ENCODE measurements at places on chromosomes 2 and 18.
A peak's percentile ranks its signal among the peaks of the same experiment; 100 is the strongest.

DNA sequence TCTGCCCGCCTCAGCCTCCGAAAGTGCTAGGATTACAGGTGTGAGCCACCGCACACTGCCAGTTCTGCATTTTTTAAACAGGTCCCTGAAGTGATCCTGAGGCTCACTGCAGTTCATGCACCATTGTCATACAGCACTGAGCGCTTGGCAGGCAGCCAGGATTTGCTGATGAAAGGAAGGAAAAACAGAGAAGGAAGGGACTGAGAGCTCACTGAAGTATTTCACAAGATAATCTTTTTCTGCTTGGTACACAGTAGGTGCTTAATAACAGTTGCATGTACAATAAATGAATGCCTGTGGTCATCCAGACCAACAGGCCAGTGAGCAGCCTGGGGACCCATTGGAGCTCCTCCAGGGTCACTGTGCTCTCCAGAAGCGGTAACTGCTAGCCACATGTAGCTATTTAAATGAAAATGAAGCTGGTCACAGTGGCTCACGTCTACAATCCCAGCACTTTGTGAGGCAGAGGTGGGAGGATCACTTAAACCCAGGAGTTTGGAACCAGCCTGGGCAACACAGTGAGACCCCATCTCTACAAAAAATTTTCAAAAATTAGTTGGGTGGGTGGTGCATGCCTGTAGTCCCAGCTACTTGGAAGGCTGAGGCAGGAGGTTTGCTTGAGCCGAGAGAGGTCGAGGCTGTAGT, 33.1 kb upstream of the SMAD7 start:
- no peaks in the 10 kb centered on the region for H3K36me3 ChIP-seq
- no peak overlapping the region for H3K27ac ChIP-seq
- H3K4me3 ChIP-seq, result no peak overlapping the region
- H3K27me3 ChIP-seq, result no peaks in the 10 kb centered on the region
- no peak for DNase-seq

DNA sequence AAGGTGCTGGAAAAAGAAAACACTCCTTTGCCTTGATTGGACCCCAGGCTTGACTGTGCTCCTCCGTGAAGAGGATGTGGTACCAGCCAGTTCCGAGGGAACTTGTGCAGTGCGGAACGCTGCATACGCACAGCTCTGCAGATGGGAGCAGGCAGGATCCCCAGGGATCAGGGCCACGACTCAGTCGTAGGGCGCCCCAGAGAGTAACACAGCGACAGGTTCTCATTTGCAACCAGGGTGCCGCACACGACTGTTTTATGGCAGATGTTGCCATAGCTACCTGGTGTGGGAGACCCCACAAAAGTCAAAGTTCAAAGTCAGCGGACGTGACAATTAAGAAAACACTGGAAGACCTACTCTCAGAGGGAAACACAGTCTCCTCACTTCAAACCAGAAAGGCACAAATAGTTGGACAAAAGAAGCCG, 779 bp downstream of the MALL start:
- peaks cover 18% of the 10 kb centered on the region for H3K27me3 ChIP-seq
- H3K27ac ChIP-seq, result peak overlapping the region; percentile 54
- H3K4me1 ChIP-seq, result peaks cover 10% of the 10 kb centered on the region
- no peak for DNase-seq
- no peak overlapping the region for H3K4me3 ChIP-seq

DNA sequence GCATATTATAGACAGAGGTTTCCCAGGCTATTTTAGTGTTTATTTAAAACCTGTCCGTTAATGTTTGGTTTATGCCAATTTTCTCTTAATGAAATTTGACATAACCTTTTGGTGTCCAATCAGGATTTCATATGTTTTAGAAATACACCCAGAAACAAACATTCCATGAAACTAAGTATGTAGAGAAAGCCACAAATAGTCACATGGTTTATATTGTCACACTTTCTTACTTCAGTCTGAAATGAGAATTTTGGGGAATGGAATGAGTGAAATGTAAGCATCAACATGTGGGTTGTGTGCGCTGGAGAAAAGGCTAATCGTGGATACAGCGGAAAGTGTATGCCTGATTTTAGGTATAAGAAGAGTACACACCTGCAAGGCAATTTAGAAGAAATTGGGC, 277.0 kb upstream of the RAB12 start:
- H3K4me3 ChIP-seq, result no peak overlapping the region
- no peak overlapping the region for H3K27ac ChIP-seq
- no peak for DNase-seq
- no peaks in the 10 kb centered on the region for H3K4me1 ChIP-seq
- H3K36me3 ChIP-seq, result no peaks in the 10 kb centered on the region
- no peaks in the 10 kb centered on the region for H3K27me3 ChIP-seq

DNA sequence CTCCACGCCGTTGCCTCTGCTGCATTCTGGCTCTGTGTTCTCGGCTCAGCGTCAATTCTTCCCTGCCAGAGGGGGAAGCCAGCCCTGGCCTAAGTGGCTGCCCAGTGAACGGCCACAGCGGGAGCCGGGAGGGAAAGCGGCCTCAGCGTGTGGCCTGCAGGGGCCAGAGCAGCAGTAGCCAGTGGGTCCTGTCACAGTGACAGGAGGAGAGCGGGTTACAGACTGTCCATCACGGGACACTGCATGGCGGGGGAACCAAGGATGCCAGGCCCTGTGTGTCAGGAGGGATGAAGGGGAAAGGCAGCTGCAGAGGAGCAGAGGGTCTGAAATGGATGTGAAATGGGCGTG, 39.7 kb downstream of the PDIA6 start:
- H3K36me3 ChIP-seq, result no peaks in the 10 kb centered on the region
- no peaks in the 10 kb centered on the region for H3K27me3 ChIP-seq
- no peak overlapping the region for H3K4me3 ChIP-seq
- no peaks in the 10 kb centered on the region for H3K4me1 ChIP-seq
- H3K27ac ChIP-seq, result no peak overlapping the region

DNA sequence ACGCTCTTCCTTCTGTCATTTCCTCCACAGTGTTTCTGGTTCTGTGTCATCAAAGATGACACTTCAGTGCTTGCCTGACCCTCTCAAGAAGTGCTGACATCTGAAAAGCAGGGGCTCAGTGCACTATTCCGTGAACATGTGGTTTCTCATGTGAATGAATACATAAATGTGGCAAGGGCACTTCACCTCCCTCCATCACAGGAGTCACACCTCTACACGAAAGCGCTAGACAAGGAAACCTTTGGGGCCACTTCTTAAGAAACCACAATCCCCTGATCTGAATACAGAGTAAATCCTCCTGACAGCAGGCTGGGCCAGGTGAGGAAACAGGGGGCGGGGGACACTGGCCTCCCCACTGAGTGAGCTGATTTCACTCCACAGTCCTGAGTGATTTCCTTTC, 145.8 kb upstream of the ACAA2 start:
- H3K36me3 ChIP-seq, result no peaks in the 10 kb centered on the region
- H3K4me3 ChIP-seq, result no peak overlapping the region
- DNase-seq, result no peak
- no peaks in the 10 kb centered on the region for H3K4me1 ChIP-seq
- H3K27me3 ChIP-seq, result no peaks in the 10 kb centered on the region

- H3K36me3 ChIP-seq, result no peaks in the 10 kb centered on the region
- DNase-seq, result no peak
- H3K4me1 ChIP-seq, result no peaks in the 10 kb centered on the region
- H3K27me3 ChIP-seq, result no peaks in the 10 kb centered on the region
Observed at GRCh38 chr18:47150824-47151366, 595 bp upstream of the HDHD2 start.

DNA sequence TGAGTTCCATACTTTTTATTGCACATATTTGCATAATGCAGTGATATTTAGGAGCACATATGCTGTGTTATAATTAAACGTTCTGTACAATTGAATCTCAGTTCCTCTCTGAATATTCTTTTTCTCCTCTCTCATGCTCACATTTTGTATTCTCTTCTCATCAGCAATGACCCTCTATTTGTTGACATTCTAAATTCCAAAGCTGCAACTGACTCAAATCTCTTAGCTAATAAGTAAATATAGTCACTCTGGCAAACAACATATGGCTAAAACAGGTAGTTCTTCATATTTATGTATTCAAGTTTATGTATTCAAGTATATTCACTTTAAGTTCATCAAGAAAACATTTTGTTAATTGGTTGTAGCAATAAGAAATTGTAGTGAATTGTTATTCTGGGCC, 907.4 kb upstream of the VRK2 start:
- H3K4me3 ChIP-seq, result no peak overlapping the region
- no peak for DNase-seq

- H3K27me3 ChIP-seq, result no peaks in the 10 kb centered on the region
- H3K4me3 ChIP-seq, result no peak overlapping the region
- H3K27ac ChIP-seq, result no peak overlapping the region
- no peaks in the 10 kb centered on the region for H3K4me1 ChIP-seq
- DNase-seq, result no peak
Observed at GRCh38 chr2:220134756-220135534, 507.5 kb downstream of the SLC4A3 start.

DNA sequence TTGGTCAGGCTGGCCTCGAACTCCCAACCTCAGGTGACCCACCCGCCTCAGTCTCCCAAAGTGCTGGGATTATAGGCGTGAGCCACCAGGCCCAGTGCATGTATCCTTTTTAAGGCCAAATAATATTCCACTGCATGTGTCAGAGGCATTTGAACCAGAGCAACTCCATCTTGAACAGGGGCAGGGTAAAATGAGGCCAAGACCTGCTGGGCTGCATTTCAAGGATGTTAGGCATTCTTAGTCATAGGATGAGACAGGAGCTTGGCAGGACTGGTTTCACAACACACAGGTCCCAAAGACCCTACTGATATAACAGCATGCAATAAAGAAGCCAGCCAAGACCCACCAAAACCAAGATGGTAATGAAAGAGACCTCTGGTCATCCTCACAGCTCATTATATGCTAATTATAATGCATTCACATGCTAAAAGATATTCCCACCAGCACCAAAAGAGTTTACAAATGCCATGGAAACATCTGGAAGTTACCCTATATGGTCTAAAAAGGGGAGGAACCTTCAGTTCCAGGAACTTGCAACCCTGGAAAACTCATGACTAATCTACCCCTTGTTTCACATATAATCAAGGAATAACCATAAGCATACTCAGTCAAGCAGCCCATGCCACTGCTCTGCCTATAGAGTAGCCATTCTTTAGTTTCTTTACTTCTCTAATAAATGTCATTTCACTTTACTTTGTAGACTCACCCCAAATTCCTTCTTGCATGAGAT, 204.6 kb downstream of the RAB3GAP1 start:
- no peaks in the 10 kb centered on the region for H3K27me3 ChIP-seq
- H3K4me3 ChIP-seq, result no peak overlapping the region
- H3K36me3 ChIP-seq, result no peaks in the 10 kb centered on the region
- DNase-seq, result no peak

DNA sequence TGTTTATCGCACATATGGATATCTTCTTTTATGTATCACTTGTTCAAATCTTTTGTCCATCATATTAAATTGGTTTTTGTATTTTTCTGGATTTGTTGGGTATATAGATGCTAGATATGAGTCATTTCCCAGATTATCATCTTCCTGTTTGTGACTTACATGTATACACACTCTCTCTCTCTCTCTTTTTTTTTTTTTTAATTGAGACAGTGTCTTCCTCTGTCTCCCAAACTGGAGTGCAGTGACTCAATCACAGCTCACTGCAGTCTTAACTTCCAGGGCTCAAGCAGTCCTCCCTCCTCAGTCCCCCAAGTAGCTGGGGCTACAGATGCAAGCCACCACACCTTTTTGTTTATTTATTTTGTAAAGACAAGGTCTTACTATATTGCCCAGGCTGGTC, 43.8 kb downstream of the XIRP2 start:
- no peaks in the 10 kb centered on the region for H3K27me3 ChIP-seq
- no peak overlapping the region for H3K4me3 ChIP-seq
- no peak overlapping the region for H3K27ac ChIP-seq
- H3K4me1 ChIP-seq, result no peaks in the 10 kb centered on the region
- no peak for DNase-seq
- no peaks in the 10 kb centered on the region for H3K36me3 ChIP-seq

All from uterus (tissue), 4 donors.